CD8-positive, alpha-beta memory T cell (primary cell): ENCODE measurements at places on chromosomes 7 and 10.

DNA sequence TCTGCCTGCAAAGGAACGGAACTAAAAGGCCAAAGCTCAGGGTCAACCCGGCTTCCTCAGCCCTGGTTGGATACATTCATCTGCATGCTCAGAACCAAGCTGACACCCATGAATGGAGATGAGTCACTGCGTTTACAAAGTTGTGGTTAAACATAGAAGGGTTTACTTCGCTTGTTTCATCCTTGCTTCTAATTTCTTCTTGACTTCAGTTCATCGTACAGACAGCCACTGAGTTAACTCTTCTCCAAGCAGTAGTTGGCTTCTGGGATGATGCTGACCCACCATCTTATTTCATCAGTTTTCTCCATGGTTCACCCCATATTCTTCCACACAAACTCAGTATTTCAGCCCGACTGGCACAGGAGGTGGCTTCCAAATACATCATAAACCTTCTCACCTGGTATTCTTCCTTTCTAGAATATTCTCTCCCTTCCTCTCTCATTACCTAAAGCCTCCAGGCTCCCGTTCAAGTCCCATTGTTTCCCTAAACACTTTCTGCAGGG lies 166.3 kb upstream of the RNF32 start:
- no peak for DNase-seq

GRCh38 chr7:3210531-3210930 lies 90.5 kb upstream of the SDK1 start:
- DNase-seq, result no peak

- no peak for DNase-seq
Measured at GRCh38 chr10:65894379-65894778, 1031.5 kb upstream of the LRRTM3 start.

DNA sequence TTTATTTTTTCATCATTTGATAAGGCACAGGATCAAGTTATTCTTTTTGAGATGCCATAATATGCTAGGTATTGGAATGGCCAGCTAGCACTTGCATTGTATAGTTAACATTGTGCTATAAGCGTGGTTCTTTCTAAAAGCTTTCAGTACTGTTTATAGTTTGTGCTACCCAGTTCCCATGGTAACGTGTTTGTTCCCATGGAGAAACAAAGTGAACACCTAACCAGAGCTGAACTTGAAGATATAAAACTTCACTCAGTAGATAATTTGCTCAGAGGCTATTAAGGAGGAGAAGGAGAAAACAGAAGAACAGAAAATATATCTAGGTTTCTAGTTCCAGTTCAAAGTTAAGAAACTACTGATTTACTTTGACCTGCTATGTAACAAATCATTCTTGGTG lies 23.6 kb upstream of the ITGB8 start:
- no peak for DNase-seq

GRCh38 chr7:111215550-111215949 lies 124.6 kb downstream of the LRRN3 start:
- no peak for DNase-seq

DNA sequence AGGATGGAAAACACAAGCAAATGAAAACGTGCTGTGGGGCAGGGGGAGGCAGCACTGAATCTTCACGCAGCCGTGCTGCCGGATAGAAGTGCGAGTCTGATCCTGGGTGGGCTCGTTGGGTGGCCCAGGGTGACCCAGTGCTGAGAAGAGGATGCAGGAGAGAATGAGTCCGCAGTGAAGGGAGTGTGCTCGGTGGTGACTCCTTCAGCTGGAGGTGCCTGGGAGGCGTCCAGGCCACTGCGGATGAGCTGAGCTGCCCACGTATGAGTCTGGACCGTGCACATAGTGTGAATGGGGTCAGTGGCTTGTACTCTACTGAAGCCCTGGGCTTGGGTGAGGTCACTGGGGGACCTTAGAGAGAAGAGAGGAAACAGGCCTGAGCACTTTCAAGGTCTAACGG lies 190.0 kb upstream of the MGMT start:
- DNase-seq, result no peak

DNA sequence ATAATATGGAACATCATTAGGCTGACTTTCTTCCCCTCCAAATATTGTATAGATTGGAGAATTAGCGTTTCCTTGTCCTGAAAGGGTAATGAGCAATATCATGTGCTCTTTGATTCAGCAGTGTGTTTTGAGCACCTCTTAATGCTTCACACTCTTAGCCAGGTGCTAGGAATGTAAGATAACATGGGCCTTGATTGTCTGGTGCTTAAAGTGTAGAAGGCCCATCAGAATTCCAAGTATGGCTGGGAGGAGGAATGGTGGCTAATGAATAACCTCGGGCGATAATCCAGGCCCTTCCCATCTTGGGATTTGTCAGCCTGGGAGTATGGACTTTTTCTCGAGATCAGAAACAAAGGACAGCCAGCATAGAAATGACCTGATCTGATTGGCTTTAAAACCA lies 8.6 kb downstream of the TSPAN13 start:
- DNase-seq, result no peak

- DNase-seq, result no peak
Measured at GRCh38 chr10:31952066-31952465, 23.4 kb upstream of the ARHGAP12 start.

DNA sequence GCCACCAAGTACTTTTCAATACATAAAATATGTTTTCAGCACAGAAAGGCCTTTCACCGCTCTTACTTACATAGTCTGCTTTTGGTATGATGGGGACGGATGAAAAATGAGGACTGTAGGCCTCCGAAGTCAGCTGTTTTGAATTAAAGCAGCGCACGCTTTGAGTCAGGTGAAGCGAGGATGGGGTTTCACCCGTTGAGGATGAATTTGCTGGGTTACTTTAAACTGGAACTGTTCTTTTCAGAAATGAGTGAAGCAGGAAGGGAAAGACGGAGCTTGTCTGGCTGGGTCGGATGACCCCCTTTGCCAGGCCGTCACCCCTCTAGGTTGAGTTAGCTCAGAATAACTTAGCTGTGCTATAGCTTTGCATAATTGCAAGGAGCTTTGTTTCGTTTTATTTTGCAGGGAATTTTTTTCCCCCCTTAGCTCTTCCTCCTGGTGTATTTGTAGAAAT lies 40.0 kb downstream of the CUX1 start:
- DNase-seq, result no peak

DNA sequence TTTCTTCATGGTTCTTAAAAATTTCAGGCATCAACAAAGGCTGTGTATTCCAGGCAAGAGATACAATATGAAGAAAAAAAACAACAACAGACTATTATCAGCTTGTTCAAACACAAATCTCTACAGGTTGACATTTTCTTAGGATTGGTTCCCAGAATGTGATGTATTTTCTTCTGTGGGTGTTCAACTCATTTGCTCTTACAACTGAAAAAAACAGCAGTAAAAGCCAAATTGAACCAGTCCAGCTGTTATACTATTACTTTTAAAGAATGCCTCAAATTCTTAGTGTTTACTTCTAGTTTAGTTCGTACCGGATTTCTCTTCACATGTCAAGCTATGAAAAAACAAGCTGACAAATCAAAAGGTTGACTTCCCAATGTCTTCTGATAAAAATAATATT lies 60.7 kb downstream of the CNTNAP2 start:
- DNase-seq, result no peak

- no peak for DNase-seq
Measured at GRCh38 chr10:19168584-19168983, 120.0 kb downstream of the MALRD1 start.

DNA sequence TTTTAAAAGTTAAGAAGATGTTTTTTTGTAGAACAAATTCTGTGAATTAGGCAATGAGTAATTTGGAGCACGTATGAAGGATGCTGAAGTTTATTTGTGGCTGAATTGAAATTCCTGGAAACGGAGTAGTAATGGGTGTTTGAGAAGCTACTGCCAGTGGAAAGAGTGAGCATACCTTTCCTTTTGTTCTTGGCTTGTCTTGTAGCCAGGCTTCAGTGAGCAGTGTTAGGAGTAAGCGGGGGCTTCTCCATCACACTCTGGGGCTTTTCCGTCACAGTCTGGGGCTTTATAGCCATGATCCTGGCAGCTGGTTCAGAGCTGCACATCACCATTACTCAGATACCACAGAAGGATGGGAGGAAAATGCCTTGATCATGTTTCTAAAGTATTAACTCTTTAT lies 32.3 kb downstream of the GARS1 start:
- DNase-seq, result no peak

- no peak for DNase-seq
Measured at GRCh38 chr10:88467835-88468485, 115.2 kb downstream of the RNLS start.

DNA sequence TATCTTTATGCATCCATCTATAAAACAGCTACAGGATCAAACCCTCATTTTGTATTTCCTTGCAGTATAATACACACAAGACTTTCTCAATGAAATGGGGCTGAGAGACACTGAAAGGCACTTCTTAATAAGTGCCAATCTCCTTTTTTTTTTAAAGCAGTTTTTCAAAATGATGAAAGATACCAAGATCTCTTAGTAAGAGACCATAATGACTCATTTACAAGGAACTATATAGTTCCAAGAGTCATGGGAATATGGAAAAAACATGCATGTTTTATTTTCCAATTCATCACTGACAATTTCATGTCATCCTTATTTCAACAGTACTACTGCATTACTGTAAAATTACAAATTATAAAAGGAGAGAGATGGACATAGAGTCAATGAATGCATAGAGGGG lies 973.7 kb downstream of the GATA3 start:
- no peak for DNase-seq

GRCh38 chr7:127704211-127704610 lies 52.2 kb downstream of the SND1 start:
- no peak for DNase-seq

- DNase-seq, result no peak
Measured at GRCh38 chr7:92634924-92635519, 44.8 kb upstream of the FAM133B start.

DNA sequence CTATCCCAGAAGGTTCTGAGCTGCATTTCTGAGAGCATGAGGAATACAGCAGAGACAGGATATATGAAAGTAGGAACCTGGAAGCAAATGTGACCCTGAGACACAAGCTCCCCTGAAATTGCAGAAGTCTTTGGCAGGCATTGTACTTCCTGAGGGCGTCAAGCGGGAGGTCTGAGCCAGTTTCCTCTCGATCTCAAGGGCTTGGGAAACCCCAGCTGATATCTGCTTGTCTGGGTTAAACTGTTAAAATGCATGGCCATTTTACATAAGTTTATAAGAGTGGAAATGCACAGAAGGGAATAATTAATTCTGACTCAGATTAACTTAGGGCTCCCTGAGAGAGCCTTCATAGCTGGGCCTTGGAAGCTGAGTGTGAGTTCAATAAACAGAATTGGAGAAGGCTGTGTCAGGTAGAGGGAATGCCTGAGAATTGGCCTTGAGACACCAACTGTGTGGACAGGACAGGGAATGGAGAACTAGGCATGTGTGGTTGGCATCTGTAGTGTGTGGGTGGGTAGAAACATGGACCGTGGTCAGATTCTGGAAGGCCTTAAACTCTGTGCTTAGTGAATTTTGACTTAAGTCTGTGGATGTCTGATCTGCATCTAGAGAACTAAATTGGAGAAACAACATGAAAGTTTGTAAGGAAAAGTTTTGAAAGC lies 53.3 kb downstream of the WIPF3 start:
- DNase-seq, result no peak

DNA sequence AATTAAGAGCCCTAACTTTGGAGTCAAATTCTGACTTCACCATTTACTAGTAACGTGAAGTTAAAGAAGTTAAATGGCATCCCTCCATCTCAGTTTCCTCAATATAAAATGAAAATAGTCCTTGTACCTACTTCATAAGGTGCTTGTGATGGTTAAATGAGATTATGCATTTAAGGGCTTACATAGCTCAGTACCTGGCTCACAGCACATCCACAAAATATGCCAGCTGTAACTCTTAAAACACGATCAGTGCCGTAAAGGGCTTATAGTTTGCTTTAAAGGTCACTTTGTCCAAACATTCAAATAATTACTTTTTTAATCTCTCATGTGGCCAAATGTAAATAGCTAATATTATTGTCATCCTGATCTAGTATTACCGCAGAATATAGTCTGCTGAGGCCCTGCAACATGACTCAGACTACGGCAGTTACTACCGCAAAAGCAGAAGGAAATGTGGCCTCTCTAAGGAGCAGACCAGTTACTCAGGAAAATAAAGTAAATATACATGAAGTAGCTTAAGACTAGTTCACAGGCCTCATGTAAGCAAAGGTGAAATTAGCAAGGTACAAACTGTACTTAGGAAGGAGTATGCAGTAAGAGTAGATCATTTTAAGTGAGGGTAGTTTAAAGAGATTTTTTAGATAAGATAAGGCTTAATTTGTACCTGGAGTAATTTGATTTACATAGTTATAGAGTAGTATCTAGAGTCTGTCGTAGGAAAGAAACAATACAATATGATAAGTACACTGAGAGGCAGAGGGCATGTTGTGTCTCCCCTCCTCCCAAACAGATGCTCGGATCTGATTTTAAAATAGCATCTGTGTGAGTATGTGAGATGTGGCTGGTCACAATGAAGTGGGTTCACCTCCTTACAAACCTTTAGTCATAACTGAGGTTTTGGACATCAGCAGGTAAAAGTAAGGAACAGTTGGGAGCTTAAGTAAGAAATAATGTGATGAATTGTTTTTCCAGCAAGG lies 13.1 kb downstream of the CASP2 start:
- DNase-seq, result no peak

- DNase-seq, result no peak
Measured at GRCh38 chr7:122802301-122802751, 83.9 kb downstream of the CADPS2 start.

DNA sequence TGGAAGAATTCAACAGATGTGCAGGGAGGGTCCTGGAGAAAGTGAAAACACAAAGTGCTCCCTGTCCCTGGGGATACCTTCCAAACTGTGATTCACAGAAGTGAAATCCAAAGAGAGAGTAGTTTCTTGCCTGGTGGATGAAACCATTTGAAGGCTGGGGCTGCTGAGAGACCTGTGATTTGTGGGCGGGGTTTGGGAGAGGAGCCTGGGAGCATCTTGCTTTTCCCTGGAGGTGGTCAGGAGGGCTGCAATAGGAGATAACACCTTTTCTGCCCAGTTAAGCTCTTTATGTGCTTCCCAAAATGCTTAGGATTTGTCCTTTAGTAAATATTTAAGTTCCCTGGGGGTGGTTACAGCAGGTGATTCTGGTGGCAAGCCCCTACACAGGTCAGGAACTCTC lies 105.3 kb upstream of the TPK1 start:
- DNase-seq, result no peak

DNA sequence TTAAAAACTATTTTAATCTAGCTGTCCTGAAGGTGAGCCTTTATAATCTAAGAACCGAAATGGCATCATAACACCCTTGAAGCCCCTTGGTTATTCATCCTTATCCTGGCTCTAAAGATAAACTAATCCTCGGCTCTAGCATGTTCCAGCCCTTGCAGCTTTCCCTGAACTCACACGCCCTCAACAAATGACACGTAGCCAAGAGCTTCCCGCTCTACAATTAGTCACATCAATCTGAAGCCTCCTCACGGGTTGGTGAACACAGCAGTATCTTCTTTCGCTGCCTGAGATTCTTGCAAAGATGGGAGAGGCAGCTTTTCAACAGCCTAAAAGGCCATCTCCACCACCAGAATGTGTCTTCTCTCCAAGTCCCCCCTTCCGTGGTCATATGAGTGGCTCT lies 4.1 kb downstream of the FRMD4A start:
- DNase-seq, result no peak

DNA sequence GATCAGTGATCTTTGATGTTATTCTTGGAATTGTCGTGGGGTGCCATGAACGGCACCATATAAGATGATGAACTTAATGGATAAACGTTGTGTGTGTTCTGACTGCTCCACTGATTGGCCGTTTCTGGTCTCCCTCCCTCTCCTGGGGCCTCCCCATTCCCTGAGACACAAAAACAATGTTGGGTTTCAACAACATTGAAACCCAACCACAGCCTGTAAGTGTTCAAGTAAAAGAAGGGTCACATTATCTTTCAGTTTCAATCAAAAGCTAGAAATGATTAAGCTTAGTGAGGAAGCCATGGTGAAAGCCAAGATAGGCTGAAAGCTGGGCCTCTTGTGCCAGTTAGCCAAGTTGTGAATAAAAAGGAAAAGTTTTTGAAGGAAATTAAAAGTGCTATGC lies 19.5 kb downstream of the EN2 start:
- no peak for DNase-seq
